ENCODE measurements at places on chromosomes 13 and 19.

GRCh38 chr13:104408733-104409132 lies 1342.5 kb upstream of the SLC10A2 start:
- DNase-seq = no peak

GRCh38 chr13:43805071-43805468 lies 18.3 kb upstream of the ENOX1 start:
- no peak for DNase-seq

DNA sequence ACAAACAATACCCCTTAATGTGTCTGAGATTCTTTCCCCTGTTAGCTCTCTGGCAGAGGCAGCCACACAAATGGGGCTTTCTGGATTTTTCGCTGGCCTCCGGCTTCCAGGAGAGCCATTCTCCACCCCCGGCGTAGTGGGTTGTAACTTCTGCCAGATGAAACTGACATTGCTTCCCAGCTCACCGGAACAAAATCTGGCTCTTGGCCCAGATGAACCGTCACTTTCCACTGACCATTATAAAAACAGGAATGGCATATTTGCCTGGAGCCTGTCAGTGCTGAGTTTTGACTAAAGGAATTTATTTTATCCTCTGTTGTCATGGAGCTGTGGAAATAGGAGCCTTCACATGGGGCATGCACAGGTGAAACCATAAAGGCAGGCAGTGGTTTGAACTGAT lies 120.6 kb upstream of the GPR12 start:
- DNase-seq = no peak

DNA sequence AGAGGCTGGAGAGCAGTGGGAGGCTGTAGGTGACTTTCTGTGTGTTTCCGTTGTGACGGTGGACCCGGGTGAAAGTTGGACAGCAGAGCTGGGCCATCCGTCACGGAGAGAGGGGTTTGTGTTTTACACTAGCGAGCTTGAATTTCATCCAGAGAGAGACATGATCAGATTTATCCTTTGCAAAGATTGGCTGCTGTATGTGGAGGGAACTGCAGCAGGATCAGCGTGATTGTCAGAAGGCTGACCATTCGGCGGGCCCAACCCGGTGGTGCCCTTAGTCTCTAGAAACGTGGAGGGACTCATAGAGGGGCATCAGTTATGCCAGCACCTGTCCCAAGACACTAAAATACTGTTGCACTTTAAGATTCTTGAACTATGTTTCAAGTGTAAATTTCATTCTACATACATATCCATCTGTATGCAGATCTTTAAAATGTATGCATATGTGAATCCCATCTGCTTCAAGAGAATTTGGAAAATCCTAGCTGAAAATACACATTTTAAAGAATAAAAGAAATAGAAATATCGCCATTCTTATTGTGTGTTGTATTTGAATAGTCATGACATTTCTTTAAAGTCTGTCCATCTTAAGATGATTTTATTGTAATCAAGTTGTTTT lies 7.0 kb downstream of the FAM124A start:
- DNase-seq = no peak

- no peak for DNase-seq
Observed at GRCh38 chr19:5137571-5138124, 168.7 kb downstream of the KDM4B start.

- no peak for DNase-seq
Observed at GRCh38 chr19:33904681-33905080, 108.0 kb downstream of the KCTD15 start.

- no peak for DNase-seq
Observed at GRCh38 chr19:52028780-52029123, 573 bp upstream of the ZNF614 start.

GRCh38 chr13:37715606-37716015 lies 117.0 kb upstream of the POSTN start:
- no peak for DNase-seq

DNA sequence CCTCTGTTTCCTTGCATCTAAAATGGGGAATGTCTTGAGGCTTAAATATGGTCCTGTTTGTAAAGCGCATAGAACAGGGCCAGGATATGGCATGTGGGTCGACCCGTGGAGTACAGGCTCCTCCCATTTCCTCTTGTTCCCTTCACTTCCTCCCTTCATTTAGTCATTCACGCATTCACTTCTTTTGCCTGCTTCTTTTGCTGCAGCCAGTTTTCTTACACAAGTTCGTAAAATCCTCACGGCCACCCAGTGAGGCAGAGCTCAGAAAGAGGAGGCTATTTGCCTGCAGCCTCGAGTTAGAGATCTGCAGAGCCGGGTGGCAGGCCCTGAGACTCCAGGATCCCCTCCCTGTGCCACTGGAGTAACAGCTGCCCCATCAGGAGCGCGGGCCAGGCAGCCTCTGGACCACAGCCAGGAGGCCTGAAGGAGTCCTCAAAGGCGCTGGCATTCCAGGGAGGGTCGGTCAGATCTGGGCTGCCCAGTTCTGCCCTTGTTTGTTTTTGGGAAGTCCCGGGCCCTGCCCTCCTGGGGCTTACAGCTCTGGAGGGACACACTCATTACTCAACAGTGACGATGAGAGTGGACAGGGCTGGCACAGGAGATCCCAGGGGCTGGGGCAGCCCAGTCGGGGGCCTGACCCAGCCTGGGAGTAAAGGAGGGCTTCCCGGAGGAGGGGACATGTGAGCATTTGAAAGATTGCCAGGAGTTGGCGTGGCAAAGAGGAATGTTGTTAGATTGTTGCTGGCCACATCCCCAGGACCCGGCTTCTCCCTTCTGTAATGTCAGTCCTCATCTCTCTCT lies 4.6 kb downstream of the PPP5C start:
- no peak for DNase-seq

DNA sequence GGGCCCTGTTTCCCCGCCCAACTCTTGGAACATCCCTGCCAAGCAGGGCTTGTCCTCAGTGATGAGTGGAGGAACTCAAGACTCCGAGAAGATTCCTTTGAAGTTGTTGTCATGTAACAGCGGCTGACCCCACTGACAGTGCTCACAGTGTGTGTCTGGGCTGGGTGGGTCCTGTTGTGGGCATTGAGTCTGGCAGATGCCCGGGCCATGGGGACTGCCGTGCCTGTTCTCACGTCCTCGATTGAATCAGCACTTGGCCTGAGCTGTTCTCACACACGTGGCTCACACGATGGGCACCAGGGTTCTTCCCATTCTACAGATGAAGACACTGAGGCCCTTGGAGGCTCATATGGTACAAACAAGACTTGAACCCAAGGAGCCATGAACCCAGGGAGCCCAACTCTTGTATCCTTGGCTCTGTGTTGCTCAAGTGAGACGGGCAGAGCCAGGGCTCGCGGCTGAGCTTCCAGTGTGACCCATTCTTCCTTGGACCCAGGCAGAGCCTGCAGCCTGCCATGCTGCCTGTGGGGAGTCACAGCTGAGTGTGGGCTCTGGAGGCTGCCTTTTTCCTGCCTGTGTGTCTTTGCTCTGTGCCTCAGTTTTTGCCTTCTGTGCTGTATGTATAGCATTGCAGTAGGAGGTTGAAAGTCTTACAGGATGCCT lies 8.6 kb upstream of the EPN1 start:
- no peak for DNase-seq

GRCh38 chr19:6263735-6264444 lies 15.9 kb downstream of the MLLT1 start:
- DNase-seq = no peak

- DNase-seq = no peak
Observed at GRCh38 chr19:14337510-14337909, 43.7 kb upstream of the ADGRE5 start.

DNA sequence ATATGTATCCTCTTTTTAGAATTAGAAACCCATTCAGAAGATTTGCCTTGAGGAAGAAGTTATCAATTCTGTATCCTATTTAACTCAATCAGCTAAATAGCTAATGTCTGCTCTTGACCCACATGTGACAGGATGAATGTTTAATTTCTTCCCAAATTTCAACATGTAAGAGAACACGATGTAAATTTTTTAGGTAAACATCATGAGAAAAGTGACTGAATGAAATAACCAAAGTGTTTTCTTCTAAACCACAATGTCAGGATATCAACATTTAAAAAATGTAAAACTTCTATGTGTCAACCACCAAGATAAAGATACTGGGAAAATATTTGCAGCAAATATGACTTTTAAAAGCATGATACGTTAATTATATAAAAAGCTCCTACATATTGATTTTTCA lies 302.4 kb downstream of the DCT start:
- no peak for DNase-seq

DNA sequence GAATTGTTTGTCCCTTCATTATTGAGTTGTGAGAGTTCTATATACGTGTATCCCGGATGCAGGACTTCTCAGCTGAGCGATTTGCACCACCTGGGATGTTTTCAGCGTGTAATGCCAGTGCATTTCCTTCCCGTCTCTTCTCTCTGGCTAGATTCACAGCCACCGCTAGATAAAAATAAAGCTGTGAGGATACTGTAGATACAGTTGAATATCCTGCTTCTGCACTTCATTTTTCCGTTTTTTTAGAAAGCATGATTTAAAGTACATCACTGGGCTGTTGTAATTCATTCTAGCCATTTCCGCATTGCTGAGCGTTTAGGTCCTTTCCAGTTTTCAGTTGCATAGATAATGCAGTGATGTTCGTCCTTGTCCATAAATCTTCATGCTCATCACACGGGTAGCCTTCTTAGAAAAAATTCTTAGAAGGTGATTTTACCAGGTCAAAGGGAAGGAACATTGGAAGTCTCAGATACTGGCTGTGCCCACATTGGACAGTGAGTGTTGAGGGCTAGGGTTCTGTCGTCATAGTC lies 14.7 kb downstream of the PPP1R37 start:
- no peak for DNase-seq

DNA sequence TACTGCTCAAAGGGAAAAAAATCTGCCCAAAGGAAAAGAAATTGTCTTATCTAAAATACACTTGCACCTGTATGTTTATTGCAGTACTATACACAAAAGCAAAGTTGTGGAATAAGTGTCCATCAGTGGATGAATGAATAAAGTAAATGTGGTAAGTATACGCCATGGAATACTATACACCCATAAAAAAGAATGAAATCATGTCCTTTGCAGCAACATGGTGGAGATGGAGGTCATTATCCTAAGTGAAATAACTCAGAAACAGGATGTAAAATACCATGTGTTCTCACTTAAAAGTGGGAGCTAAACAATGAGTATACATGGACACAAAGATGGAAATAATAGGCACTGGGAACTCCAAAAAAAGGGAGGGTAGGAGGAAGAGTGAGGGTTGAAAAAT lies 3.8 kb upstream of the MUC16 start:
- no peak for DNase-seq

GRCh38 chr19:2507109-2507508 lies 31.2 kb downstream of the GADD45B start:
- no peak for DNase-seq

GRCh38 chr13:88840085-88840484 lies 1168.9 kb downstream of the SLITRK5 start:
- no peak for DNase-seq

All from activated CD8-positive, alpha-beta memory T cell treated with anti-CD3 and anti-CD28 coated beads for 1 hour (primary cell).